Activated CD4-positive, alpha-beta T cell treated with anti-CD3 and anti-CD28 coated beads, Interleukin-2, amount 50 U/mL, for 4 hours (primary cell): ENCODE measurements at places on chromosomes 12 and 14.

DNA sequence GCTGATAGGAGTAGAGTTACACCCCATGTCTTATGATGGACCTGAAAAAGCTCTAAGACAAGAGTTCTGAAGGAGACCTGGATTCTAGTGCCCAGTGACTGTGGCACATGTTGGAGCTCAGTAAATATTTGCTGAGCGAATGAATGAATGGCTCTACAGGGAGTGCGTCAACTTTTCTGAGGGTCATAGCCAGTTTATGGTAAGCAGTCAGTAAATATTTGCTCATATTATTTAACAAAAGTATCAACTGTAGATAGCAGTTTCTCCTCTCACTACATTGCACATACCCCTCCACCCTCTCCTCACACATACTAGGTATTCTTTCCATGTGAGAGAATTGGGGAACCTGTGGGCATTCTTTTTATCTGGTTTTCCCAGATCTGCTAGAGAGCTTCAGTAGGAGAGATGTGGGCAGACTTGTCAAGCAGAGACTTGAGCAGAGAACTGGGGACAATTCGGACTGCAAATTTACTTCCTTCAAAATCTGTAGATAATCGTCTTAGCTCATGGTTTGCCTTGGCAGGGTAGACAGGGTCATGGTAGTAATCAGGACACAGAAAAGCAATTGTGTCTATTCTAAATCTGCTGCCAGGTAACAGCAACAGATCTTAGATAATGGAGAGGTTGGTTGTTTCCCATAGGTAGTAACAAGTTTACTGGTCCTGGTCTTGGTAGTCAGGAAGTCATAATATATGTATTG is 5.7 kb downstream of the SLC4A8 start:
- no peak for DNase-seq

GRCh38 chr12:107360482-107360881 is 267.1 kb upstream of the CRY1 start:
- no peak for DNase-seq

DNA sequence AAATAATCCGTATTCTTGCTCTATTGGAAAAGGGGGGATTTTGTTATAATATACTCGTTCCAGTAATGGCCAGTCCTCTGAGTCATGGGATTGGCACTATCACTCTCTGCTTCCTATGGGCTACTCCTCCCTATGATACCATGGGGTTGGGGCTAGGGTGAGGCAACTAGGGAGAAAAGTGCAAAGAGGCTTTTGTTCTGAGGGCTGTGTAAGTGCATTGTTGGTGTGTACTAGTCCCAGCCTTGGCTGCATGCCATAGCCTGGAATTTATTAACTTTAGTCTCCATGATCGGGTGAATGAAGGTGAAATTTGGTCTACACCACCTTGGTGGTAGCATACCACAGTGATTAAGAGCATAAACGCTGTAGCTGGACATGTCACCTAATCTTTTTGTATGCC is 247.6 kb downstream of the RPAP3 start:
- no peak for DNase-seq

DNA sequence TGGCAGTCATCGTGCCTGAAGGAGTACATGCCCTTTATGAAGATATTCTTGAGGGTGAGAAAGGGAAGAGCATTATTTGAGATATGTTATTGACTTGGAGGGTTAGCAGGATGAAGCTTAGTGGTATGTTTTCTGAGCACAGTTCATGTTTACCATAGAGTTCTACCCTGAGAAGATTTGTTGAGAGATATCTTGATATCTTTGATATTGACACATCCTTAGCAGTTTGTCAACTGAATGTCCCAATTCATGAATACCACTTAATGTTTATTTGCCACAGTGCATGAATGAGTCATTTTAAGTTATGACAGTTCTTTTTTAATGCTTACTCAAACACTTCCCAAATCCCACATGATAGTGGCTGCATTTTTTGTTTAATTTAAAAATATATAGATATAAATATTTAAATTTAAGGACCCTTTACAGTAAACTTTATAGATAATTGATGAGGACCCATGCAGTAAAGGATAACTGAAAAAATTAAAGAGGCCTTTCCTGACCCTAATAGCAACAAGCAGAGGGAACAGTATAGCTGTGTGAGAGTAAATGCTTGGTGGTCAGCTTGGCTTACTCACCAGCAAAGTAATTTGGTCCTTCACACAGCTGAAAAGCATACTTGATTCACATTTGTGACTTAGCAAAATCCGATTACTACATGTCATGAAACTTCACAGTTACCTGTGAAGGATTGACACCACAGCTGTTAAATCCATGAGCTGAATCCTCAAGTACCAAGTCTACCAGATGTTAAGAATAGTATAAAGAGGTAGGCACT is 25.8 kb downstream of the SLC39A9 start:
- no peak for DNase-seq
